ENCODE measurements at places on chromosomes 2 and 18.
A peak's percentile ranks its signal among the peaks of the same experiment; 100 is the strongest.

DNA sequence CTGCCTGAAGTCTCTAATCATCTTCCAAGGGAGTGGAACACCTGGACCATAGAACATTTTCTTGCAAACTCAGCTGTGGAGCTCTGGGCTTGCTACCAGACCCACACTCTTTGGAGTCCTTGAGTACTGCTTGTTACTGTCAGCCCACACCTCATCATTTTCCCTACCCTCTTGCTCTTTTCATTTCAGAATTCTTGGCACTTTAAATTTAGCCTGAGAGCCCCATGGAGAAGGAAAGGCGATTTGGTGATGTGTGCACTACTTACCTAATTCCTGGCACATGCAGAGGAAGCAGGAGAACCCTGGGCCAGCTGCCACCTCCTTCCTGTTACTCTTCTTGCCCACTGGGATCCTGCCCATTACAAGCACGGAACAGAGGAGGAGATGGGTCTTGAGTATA is 31.7 kb downstream of the TMEM178A start:
- no peak for DNase-seq

GRCh38 chr18:68507781-68508180 is 207.1 kb downstream of the TMX3 start:
- DNase-seq, result no peak

DNA sequence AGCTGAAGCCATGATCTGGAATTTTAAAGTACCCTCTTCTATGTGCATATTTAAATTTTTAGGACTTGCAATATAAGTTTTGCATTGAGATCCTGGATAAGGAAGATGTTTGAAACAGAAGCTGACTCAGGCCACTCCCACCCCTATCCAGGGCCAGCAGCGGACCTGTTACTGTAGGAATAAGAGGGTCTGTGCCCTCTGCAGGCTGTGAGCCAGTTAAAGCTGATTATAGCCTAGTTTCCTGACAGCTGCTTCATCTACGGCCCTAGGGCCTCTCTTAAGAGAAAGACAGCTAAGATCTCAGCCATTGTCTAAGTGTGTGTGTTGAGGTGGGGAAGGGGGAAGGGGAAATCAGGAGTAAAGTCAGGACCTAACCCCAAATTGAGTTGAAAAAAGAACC is 234.0 kb downstream of the HAUS1 start:
- no peak for DNase-seq

DNA sequence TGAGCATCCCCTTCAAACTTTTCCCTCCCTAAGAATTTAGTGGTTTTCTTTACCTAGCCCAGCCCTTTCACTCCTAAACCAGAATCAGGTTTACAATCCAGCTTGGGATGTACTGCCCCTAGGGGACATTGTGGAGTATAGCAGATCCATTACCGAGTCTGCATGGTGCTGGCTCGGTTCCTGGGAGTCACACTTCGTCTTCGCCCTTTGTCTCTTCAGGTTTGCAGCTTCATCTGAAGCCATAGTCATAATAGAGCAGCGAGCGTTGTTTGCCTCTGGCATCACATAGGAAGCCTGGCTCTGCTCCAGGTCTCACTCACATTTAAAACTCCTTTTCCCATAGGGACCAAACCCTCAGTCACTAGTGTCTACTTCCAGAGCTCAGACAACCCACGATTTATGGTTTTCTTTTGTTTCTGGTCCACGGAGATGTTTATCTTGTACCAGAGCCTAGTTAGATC is 16.8 kb upstream of the LYPD6 start:
- peak; percentile 10 for DNase-seq

DNA sequence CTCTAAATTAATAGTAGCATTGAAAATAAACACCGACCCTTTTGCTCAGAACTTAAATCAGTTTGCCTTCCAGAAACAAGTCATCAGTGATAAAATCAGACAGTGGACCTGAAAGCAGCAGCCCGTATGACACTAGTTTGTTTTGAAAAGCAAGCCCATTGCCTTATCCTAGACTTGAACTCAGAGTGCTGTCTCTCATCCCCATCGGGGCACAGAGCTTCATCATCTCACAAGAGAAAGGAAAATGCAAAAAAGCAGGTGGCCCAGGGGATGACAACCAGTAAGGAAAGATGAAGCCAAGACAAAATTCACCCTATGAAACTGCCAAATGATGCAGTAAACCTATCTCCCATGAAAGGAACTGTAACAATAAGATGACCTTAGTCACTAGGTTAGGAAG is 71.2 kb downstream of the CERKL start:
- no peak for DNase-seq

GRCh38 chr2:177249038-177249437 is 15.5 kb downstream of the NFE2L2 start:
- no peak for DNase-seq

DNA sequence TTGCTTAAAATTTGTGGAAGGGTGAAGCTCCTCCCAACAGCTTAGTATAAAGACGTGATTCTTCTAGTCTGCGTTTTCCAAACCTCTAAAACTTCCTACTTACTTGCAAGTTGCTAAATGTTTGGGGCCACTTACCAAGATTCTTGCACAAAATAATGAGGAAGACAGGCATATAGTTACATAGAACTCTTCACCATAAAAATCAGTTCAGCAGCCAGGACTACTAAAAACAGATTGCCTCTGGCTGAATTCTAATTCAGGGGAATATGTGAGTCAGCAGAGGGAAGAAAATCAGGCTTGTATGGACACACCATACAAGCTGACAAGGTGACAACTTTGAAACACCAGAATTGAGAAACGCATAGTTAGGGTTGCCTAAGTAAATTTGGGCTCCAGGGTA is 2.8 kb upstream of the PEX13 start:
- no peak for DNase-seq

- peak; percentile 49 for DNase-seq
These were observed 77.4 kb downstream of the DCDC2C start for GRCh38 chr2:3780477-3781402.

DNA sequence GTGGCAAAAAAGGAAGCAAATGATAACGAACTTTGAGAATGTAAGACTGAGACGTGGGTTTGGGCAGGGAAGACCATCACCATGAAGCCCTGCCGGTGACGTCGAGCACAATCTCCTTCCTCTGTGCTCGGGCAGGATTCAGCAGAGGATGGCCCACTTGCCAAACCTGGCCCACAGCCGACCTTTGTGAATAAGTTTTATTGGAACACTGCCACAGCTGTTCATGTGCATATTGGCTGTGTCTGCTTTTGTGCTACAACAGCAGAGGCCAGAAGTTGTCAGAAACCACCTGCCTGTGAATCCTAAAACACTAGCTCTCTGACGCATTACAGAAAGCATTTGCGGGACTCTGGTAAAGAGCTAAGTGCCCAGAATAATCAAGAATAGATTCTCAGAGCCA is 223.9 kb downstream of the MYT1L start:
- DNase-seq, result no peak

DNA sequence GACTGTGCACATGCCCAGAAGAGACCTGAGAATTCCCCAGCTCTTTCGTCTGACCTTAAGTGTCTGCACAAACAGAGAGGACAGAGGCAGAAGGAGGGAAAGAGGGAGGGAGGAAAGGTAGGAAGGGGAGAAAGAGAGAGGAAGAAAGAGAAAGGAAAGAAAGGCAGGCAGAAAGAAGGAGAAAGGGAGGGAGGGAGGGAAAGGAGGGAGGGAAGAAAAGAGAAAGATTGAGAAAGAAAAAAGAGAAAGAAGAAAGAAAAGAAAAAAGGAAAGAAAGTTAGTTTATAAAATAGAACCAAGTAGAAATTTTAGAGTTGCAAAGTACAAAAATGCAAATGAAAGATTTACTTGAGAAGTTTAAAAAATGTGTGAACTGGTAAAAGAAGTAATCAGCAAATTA is 7.4 kb upstream of the POLR1B start:
- no peak for DNase-seq

- no peak for DNase-seq
These were observed 11.3 kb downstream of the MEIS1 start for GRCh38 chr2:66445925-66446871.

DNA sequence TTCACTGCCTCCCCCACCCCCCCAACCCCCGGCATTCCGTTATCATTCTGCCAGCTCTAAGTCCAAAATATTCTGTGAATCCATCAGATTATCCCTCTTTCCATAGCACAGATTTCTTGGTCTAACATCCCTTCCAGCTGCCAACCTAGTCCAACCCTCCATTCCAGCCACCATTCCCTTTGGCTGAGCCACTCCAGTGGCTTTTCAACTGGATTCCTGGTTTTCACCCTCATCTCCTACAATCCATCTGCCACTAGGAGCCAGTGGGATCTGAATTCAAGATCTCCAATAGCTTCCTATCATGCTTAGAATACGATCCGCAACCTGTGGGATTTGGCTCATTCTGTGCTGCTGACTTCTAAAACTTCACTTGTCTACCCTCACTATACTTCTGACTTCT is 1.2 kb downstream of the DAW1 start:
- DNase-seq, result no peak

DNA sequence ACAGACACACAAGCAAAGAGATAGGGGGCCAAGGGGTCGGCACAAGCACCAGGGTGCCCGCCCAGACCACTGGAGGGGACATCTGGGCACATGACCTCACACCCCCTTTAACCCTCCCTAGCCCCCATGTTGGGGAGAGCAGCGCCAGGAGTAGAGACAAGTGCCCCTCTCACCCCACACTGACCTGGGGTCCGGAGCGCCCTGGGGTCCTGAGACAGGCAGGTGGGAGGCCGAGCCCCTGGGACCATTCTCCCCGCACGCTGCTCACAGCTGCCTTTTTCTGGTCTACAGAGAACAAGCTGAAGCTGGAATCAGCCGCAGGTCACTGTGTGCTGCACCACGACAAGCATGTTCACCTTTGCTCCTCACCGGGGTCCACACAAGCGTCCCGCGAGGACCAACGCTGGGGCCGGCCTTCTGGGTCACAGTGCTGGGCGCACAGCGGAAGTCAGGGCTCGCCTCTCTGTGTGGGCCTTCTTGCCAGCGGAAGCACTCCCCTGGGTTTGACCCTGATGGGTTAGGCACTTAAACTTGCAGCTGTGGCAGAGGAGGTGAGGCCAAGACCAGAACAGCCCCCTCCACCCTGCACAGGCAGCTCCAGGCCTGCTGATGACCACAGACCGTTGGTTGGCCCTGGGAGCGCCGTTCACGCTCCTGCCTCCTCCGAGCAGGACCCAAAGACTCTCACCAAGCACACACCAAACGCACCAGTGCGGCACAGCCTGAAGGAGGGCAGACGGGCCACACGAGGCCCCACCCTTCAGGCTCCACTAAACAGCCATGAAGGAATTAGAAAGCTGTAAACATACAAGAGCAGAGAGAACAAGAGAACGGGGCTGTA is 275.3 kb downstream of the EIPR1 start:
- no peak for DNase-seq

DNA sequence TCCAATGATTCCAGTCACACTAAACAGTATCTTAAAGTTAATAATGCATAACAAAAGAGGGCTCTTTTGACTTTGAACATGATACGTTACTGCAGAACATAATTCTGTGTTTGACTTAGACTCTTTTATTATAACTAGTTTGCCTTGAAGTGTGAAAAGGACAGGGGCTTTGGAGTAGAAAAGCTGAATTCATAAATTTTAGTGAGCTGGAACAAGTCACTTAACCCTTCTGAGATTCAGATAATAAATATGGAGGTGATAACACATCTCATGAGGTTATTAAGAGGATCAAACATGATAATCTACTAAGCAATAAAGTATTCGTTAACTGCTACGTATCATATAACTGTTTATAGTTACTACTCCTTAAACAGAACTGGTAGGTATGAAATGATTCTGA is 44.7 kb upstream of the FLACC1 start:
- no peak for DNase-seq

GRCh38 chr18:29439398-29439797 is 1262.5 kb upstream of the CDH2 start:
- no peak for DNase-seq

DNA sequence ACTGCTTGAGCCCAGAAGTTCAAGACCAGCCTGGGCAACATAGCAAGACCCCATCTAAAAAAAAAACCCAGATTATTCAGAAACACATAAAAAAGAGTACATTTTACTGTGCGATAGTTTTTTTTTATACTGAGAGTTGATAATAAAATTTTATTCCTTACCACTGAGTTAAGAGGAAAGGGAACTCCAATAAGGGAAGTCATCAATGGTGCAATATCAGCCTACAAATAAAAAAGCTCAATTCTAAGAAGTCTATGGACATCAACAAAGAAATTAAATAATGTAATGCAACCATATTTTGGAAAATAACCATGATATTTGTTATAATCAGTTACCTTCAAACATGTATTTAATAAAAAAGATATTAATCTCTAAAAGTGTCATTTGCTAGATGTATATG is 46.6 kb downstream of the PIGN start:
- DNase-seq, result no peak

DNA sequence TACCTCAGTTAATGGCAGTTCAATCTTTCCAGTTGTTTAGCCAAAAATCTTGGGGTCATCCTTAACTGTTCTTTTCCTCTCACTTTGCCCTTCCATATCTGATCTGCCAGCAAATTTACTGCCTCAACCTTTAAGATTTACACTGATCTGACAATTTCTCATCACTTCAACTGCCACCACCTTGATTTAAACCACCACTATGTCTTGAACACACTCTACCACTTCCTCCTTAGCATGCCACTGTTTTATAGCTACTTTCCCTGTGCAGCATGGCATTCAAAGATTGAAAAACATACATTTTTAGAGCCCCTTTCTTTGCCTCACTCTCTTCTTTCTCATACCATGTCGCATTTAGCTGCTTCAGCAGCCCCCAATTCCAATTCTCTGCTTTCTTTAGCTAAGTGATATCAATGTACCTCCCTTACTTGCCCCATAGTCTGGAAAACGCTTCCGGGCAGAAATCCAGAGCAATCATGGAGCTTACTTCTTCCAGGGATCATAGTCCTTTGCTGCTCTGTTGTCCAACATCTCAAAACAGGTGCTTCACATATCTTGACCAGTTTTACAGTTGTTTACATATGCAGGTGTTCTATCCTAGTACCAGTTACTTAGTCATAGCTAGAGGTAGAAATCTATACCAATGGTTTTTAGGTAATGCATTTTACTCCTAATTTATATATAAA is 10.9 kb downstream of the PGAP1 start:
- peak; percentile 23 for DNase-seq

GRCh38 chr2:25545899-25546298 is 127.5 kb downstream of the DTNB start:
- no peak for DNase-seq

- no peak for DNase-seq
These were observed 674.1 kb downstream of the SUCLG1 start for GRCh38 chr2:83784947-83785346.

DNA sequence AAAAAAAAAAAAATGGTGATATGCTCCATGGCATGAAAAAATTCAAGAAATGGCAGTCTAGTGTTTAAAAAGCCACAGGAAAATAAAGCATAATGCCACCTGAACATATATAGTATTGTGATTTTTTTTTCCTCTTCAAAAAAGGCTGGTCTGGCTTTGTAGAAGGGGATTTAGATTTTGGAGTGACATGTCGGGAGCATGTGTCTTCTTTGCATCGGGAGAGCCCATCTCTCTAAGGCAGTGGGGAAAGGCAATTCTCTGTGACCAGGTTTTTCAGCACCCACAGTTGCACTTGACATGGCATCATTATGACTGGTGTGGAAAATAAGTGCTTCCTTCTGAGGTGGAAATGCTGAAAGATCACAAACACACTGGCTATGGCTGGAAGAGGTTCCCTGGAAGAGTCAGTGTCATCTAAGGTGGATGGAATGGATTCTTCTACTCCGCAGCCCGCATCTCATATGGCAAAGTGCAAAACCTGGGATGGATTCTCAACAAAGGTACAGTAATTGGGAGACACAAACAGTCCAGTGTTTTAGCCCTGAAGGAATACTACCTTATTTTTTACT is 172.5 kb downstream of the AGAP1 start:
- peak; percentile 62 for DNase-seq

Measured in CD4-positive, alpha-beta T cell treated with Interleukin-17A for 1 hour (primary cell).